AG10803 (cell line): ENCODE measurements at places on chromosomes 6 and 20.

- peak; percentile 59 for DNase-seq
Measured at GRCh38 chr6:13248053-13248452, 80.3 kb downstream of the TBC1D7 start.

- DNase-seq: no peak
Measured at GRCh38 chr6:133248241-133249001, 7.3 kb downstream of the EYA4 start.

- no peak for DNase-seq
Measured at GRCh38 chr20:44756956-44757355, 11.3 kb downstream of the KCNK15 start.

DNA sequence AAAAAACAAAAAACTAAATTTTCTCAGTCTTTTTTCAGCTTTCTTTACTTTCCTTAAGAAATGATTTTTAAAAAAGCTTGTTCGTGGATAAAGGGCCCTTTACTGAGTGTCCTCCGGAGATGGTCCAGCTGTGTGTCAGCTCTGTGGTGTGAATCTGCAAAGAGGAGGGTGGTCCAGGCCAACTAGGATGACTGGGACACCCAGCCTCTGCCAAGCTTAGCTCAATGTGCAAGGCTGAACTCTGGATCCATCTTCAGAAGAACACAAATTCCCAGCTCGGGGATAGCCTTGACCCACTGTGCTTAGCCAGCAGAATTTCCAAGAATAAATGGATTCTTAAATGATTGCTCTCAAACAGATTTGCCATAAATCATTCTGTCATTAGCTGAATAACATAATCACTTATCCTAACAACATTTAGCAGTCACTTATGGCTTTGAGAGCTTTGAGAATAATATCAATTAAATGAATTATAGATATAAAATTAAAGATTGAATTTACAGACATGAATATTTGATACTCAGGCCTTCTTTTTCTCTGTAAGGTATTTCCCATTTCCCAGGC is 14.2 kb upstream of the CALHM5 start:
- DNase-seq: no peak

- DNase-seq: no peak
Measured at GRCh38 chr20:7610681-7611080, 329.6 kb downstream of the HAO1 start.

- DNase-seq: no peak
Measured at GRCh38 chr6:162226803-162227202, 500.8 kb downstream of the PRKN start.

GRCh38 chr6:21738180-21739094 is 144.9 kb downstream of the SOX4 start:
- DNase-seq: no peak

DNA sequence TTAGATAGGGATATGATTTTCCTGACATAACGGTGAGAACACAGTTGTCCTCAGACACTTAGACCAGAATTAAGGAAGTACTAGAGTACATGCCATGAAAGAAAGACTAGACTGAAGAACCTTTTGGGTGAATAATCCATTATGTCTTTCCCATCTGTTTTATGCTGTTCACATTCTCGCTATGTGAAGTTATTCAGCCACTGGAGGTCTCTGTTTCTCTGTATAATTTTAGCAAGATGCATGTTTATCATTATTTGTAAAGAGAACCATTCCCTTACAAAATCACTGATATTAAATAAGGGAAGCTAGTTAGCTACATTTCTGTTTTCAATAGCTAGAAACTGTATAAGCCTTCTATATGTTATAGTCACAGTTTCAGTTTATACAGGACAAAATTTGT is 391.9 kb downstream of the CD109 start:
- peak; percentile 74 for DNase-seq

- DNase-seq: peak; percentile 71
Measured at GRCh38 chr6:21593927-21594415, 420 bp downstream of the SOX4 start.

DNA sequence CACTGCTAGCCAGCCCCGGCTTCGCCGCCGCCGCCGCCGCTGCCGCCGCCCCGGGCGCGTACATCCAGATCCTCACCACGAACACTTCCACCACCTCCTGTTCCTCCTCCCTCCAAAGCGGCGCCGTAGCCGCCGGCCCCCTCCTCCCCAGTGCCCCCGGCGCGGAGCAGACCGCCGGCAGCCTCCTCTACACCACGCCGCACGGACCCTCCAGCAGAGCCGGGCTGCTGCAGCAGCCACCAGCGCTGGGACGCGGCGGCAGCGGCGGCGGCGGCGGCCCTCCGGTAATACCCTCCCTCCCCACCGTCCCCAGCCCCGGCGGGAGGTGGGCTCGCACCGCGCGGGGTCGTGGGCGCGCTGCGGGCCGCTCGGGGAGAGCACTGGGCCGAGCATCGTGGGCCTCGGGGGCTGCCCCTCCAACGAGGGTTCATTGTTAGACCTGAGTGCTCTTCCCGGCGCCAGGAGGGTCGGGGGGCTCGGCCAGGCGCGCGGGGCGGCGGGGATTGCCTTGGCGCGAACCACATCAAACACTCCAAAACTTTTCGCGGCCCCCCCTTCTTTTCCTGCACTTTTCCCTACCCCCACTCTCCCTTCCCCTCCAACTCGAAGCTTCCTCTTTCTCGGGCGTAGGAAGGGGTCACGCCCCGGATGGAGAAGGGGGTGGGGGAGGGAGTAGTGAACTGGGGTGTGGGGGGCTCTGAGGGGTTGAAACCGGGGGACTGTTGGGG is 827 bp downstream of the E2F3 start:
- DNase-seq: peak; percentile 24

DNA sequence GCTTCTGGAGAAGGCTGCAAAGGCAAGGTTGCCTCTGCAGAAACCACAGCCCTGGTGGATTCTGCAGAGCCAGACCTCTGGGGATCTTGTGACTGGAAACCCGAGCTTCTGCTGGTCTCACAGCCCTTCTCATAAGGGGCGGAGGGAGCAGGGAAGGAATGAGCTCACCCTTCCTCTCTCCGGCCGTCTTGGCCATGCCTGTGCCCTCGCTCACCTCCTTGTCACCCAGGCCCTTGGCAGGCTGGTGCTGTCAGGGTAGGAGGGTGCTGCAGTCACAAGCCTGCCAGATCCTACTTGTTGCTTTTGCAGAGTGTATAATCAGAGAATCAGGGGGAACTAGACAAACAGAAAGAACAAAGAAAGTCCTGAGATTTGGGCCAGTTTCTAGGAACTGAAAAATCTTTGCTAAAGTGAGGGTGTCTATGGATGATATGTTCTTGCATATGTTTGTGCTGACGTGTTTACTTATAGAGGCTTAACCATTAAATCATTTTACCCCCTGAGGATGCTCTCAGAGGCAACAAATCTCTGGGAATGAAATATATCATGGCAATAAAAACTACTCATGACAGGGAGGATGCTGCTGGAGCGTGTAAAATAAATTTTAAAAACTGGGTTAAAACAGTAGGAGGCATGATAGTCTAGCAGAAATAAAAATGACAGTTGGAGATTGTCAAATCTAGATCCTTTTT is 244.9 kb upstream of the SOX4 start:
- DNase-seq: peak; percentile 29

- DNase-seq: no peak
Measured at GRCh38 chr6:36114798-36115408, 15.4 kb upstream of the MAPK13 start.

- no peak for DNase-seq
Measured at GRCh38 chr6:142827369-142827768, 117.6 kb downstream of the HIVEP2 start.

GRCh38 chr20:5729348-5729747 is 20.9 kb upstream of the SHLD1 start:
- no peak for DNase-seq

DNA sequence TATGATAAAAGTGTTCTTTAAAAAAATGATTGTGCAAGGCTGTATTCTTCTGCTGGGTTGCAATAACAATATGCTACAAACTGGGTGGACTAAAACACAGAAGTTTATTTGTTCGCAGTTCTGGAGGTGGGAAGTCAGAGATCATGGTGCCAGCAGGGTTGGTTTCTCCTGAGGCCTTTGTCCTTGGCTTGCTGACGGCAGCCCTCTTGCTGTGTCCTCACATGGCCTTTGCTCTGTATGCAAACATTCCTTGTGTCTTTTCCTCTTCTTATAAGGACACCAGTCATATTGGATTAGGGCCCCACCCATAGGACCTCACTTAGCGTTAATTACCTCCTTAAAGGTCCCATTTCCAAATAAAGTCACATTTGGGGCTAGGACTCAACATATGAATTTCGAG is 220.4 kb downstream of the SAMD5 start:
- no peak for DNase-seq

- DNase-seq: no peak
Measured at GRCh38 chr6:51474022-51474975, 613.1 kb downstream of the PKHD1 start.

DNA sequence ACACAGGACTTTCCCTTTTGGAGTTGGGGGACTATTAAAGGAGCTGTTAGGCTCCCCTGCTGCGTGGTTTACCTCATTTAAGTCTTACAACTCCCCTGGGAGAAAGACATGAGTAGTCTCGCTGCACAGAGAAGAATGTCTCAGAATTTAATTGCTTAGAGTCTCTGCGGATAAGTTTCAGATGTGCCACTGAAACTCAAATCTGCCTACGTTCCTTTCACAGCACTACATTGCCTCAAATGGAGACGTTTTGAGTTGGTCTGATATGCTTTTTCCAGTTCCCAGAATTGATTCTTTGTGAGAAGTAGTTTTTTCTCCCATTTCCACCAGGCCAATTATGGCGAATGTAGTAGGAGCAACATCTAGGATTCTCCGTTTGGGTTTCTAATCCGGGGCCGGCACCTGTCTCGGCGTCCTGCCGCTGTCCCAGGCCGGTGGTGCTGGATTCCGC is 532 bp upstream of the SLC35F1 start:
- peak; percentile 9 for DNase-seq

GRCh38 chr6:111417181-111417585 is 65.8 kb downstream of the REV3L start:
- peak; percentile 61 for DNase-seq

DNA sequence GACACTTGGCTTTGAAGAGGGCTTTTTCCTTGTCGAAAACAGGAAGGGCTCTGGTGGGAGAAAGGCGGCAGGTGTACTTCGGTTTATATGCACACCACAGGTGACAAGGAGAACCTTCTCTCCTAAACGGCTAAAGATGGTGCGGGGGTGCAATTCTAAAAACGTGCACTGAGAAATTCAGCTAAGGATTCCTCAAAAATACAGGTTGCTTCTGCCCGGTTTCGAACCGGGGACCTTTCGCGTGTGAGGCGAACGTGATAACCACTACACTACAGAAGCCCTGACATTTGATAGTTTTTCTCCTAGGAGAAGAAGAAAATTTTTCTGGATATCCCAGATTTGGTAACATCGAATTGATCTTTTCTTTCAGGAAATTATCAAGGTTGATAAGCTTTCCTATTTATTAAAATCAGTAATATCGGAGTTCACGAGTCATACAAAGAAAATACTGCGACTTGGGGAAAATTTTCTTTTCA is 32.0 kb downstream of the POM121L2 start:
- DNase-seq: peak; percentile 43

DNA sequence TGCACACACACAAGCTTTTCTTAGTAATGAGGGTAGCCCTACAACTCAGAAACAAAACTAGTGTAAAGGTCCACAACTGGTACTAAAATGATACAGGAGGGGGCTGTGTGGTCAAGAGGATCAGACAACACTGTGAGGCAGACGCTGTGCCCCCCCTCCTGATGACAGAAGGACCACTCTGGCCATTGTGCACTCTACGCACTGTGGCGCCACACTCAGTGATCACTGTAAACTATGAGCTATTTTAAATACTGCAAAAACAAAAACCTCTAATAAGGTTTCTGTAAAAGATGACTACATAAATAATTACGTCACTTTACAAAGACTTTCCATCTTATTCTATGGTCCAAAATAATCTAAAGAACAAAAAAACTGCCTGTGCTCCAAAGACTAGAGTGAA is 96.1 kb downstream of the SLC23A2 start:
- DNase-seq: no peak

DNA sequence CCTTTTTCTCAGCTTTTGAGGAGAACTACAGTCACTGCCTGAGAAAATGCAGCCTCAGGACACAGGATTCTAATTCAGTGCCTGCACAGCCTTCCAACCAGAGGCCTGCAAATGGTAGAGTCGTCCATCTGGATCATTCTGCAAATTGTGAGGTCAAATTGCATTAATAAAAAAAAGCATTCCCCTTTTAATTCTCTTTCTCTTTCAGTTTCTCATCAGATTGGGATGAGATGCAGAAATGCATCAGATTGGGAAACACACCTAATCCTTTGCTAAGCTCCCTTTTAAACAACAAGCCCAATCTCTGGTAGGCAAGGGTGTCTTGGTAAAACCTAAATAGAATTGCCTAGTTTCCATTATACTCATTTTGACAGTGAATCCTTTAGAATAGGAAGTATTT is 838.8 kb downstream of the MAFB start:
- DNase-seq: no peak

GRCh38 chr20:52217689-52218395 is 26.3 kb upstream of the ZFP64 start:
- no peak for DNase-seq

- no peak for DNase-seq
Measured at GRCh38 chr6:17845598-17845997, 138.9 kb upstream of the NUP153 start.

GRCh38 chr20:6632187-6632586 is 135.3 kb upstream of the BMP2 start:
- DNase-seq: peak; percentile 37

GRCh38 chr20:62772619-62772989 is 23.7 kb upstream of the MRGBP start:
- no peak for DNase-seq
